Fibroblast of gingiva (primary cell): ENCODE measurements at places on chromosomes 1 and 21.

DNA sequence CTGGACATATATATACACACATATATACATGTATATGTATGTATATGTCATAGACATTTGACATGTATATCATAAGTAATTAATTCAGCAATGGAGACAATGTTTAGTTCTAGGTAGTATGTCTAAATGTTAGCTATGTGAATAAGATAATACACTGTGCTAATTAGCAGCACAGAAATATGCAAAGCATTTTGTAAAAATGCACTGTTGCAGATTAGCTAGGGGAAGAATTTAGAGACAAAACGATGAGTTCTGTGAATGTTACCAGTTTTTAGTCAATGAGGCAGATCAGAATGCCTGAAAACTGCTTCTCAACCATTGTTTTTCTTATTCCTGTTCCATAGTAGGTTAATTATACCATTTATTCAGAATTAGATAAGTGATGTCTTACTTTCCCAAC lies 86.3 kb downstream of the TGFB2 start:
- no peak for DNase-seq

DNA sequence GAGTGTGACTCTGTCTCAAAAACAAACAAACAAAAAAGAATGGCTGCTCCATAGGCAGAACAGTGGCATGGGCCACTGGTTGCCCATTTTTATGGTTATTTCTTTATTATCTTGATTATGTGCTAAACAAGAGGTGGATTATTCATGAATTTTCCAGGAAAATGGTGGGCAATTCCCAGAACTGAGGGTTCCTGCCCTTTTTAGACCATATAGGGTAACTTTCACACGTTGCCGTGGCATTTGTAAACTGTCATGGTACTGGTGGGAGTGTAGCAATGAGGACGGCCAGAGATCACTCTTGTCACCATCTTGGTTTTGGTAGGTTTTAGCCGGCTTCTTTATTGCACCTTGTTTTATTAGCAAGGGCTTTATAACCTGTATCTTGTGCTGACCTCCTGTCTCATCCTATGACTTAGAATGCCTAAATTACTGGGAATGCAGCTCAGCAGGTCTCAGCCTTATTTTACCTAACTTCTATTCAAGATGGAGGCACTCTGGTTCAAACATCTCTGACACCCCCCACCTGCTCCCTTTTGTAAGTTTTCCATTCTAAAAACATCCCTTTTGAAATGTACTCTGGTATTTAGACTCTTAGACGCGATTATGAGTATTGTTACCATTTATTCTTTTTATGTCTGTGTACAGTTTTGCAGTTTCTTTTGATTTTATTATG lies 57.1 kb downstream of the RAVER2 start:
- no peak for DNase-seq

DNA sequence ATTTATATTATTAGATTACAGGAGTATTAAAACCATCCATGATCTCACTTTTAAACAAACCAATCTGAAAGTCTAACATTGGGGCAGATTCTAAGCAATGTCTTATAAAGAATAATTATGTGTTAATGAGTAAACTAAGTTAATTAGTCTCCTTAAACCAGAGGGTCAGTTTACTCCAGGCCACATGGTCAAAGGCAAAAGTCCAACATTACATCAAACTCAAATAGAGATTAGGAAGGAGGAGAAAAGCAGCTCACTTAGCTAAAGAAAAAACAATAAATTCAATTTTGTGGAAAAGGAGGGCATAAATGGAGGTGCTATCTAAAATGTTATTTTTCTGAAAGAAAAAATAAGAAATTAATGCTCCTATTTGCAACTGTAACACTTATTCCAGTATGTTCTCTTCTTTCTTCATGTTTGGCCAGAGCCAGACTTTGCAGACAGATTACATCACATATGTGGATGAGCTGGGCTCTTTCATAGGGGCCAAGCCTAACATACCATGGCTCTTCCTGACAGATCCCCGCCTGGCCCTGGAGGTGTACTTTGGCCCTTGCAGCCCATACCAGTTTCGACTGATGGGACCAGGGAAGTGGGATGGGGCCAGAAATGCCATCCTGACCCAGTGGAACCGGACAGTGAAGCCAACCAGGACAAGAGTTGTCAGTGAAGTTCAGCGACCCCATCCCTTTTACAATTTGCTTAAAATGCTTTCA lies 24.3 kb upstream of the FMO2 start:
- DNase-seq, result no peak

GRCh38 chr1:48007047-48007446 lies 9.9 kb upstream of the TRABD2B start:
- no peak for DNase-seq

DNA sequence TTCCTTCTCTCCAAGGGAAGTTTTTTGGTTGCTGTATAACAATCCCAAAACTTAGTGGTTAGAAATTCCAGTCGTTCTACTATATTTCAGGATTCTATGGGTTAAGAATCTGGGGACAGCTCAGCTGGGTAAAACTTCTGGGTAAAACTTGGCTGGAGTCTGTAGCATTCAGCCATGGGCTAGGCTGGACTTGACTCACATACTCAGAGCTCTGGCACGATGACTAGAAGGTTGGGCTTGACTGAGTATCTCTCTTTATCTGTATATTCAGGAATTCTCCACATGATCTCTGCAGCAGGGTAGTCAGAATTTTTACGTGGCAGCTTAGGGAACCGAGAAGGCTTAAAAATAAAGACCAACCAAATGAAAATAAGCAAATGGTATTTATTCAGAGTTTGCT lies 28.2 kb upstream of the HRNR start:
- no peak for DNase-seq

- no peak for DNase-seq
Measured at GRCh38 chr1:12669529-12670068, 25.7 kb downstream of the AADACL4 start.

DNA sequence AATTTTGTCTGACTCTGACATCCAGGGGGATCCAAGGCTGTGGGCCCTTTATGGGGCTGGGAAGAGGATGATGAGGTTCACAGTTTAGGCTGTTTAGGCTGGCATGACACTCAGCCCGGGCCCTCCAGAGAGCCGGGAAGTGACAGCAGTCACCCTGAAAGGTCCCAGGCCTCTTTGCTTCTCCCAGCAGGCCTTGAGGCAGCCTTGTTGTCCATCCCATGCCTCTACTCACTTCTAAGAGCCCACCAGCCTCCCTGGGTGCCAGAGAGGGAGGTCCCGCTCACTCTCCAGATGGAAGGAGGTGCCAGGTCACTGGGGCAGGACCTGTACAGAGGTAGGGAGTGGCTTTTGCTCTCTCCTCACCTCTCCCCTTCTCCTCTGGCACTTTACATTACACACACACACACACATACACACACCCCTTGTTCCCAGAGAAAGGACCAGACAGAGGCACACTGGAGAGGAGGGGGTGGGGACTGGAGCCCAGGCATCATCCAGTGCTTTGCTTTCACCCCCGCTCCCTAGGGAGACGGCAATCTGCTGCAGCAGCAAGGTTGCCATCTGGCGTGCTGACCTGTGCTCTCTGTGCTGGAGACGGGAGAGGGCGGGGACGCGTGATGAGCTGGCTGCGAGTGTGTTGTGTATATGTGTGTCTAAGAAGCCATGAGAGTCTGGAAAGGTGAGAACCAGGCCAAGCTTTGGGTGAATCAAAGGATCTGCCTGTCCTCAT lies 4.6 kb downstream of the KLHDC8A start:
- no peak for DNase-seq

GRCh38 chr1:17665950-17666720 lies 89.0 kb upstream of the ACTL8 start:
- DNase-seq, result no peak

DNA sequence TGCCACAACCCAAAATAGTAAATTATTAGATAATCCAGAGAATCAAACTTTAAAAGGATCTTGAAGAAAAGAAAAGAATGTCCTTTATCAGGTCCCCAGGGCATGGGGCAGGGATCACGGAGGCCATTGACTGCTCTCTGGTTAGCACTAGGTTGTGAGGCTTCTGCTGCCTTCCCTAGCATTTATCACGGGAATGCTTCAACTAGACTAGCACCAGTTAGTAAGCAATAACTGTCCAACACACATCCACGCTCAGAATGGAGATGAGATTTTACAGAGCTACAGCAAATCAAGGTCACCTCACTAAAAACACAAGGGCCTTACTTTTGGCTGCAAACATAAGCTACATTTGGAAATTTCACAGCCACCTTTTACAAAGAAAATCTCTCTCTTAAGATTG lies 304.0 kb downstream of the NFIA start:
- DNase-seq, result no peak

DNA sequence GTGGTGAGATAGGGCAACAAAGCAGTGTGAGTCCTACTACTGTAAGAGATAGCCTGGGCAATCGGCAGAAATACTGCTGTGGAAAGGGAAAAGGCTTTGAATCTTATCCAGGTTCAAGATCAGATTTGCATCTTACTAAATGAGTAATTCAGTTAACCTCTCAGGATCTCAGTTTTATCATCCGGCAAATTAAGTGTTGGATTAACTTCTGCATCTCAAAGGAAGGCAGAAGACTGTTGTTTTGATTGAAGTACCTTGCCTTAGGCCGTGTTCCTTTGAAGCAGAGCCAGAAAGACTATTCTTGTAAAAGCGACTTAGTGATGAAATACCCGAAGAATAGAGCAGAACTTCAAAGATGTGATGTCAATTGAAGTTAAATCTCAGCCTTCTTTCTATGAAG lies 612.9 kb upstream of the USP24 start:
- DNase-seq, result peak; percentile 34

- peak; percentile 71 for DNase-seq
Measured at GRCh38 chr1:227315629-227316346, 2.5 kb downstream of the CDC42BPA start.

DNA sequence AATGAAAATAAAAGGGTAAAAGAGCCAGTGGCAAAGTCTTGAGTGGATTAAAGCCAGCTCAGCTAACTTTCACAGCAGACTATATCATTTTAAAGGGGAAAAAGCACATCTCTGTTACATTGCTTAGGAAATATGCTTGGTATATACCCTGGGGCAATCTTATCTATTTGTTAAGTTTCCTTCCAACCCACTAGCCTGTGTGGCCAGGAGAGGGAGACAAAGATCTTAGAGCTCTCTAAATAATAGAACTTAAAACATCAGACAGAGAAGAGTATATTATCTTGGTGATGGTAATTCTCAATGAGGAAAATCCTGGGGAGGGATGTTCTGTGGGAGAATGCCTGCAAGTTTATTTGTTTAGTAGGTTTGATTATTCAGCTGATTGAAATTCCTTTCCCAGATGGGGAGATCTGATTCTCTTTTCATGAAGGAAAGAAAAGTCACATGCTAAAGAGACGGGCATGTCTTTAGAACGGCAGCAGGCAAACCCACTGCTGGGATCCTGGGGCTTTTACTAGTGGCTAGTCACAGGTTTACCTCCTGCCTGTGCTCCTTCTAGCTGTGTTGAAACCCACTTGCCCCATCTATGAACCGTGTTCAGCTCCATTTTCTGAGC lies 3.6 kb downstream of the KCNE2 start:
- peak; percentile 83 for DNase-seq

GRCh38 chr1:180198196-180198595 lies 31.9 kb upstream of the LHX4 start:
- no peak for DNase-seq

- DNase-seq, result no peak
Measured at GRCh38 chr1:116679828-116680628, 12.5 kb upstream of the IGSF3 start.

DNA sequence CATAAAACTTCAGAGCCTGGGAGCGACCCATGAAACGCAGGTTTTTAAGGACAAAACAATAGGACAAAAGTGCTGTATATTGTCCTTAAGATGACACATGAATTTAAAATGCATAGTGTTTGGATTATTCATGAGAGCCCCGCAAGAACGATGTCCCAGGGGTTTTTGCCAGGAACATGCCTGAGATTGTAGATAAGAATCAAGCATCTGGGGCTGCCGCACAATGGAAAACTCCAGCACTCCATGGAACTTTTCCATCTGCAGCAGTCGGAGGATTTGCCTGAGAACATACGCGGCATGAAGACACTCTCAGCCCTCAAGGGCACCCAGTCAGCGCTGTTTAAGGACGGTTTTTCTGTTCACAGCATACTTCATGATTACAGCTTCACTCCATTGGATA lies 5.3 kb upstream of the ERG start:
- DNase-seq, result no peak

DNA sequence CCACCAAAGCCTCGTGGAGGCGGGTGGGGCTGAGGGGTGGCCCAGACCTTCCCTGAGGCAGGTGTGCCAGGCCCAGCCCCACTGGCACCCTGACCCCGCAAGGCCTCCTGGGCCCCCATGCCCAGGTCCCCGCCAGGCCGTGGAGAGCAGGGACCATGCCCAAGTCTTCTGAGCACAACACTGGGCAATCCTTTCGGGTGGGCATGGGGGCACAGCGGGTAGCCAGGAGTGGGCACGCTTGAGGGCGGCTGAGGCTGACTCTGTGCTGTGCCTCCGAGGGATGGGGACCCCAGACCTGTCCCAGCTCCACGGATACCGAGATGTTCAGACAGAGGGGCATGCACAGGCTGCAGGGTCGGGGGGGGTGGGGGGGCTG lies 12.9 kb downstream of the CFAP410 start:
- no peak for DNase-seq

- DNase-seq, result peak; percentile 57
Measured at GRCh38 chr1:66436378-66437135, 97.4 kb upstream of the SGIP1 start.

- peak; percentile 72 for DNase-seq
Measured at GRCh38 chr21:29148530-29148929, 18.1 kb downstream of the MAP3K7CL start.

- DNase-seq, result no peak
Measured at GRCh38 chr21:32130031-32130891, 148.6 kb downstream of the MIS18A start.

DNA sequence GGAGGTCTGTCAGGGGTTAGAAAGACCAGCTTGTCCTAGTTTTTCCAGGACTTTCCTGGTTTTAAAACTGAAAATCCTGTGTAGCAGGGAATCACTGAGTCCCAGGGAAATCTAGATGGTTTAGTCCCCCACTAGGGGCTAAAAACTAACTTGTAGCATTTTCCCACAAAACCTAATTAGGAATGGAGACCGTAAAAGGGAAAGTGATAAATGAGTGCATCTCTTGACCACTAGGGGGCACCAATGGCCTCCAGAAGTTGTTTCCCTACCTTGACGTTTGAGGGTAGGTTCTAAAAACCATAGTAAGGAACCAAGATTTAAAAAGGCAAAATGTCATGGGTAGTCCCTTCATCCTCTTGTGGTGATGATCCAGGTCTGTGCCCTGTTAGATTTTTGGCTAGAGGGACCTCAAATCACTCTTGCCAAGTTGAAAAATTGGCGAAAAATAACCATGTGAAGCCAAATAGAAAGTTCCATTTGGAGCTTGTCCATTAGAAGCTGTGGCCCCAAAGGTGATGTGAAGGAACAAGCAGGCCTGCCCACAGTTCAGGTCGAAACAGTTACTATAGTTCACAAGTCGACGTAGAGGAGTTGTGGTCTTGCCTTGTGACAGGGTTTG lies 24.5 kb downstream of the CLIC6 start:
- peak; percentile 61 for DNase-seq

DNA sequence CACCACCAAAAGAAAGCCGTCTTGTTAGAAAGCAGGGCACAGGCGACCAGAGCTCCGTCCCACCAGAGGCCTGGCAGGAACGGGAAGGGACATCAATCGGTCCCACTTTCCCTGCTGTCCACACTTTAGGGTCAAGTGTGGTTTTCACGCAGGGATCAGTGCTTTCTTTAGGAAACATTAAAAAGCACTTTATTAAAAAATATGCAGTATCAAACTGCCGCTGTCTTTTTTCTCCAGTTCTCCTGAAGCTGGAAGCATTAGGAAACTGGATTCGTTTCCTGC lies 437 bp downstream of the IFNLR1 start:
- no peak for DNase-seq
